ENCODE measurements at places on chromosomes 2 and 18. TPM values are rescaled to one million over a fixed set of nuclear protein-coding genes. Genes with fewer than 3 reads are reported as not detected.

Gene GALR1
- 0.71 TPM for total RNA-seq

Gene PLA2R1
- 3.9 TPM for total RNA-seq

Gene ABHD1
- not detected for total RNA-seq

Gene GDF7
- 0.83 TPM for total RNA-seq

Gene RAB6D
- total RNA-seq, result not detected

Gene UGT1A5
- total RNA-seq, result not detected

Gene C2orf81
- total RNA-seq, result 1.4 TPM

Gene FLACC1
- total RNA-seq, result 1.1 TPM

- no peaks in the 10 kb centered on the region for H3K4me1 ChIP-seq
- DNase-seq, result no peak
- H3K4me3 ChIP-seq, result no peak overlapping the region
- no peaks in the 10 kb centered on the region for H3K27me3 ChIP-seq
These were observed 537.4 kb downstream of the CPS1 start for GRCh38 chr2:211093743-211094303.

DNA sequence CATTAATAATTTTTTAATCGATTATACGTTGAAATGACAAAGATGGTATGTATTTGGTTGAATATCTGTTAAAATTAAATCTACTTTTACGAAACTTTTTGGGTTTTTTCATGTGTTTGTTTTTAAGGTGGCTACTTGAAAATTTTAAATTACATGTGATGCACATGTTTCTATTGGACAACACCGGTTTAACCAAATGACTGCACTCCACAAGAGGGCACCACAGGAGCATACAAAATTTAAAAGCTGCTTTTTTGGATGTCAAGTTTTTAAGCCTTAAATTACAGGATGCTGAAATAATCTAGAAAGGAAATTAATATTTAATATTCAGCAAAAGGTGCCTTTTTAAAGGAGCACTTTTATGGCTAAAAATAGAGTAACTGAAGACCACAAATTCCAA is 98.7 kb downstream of the ACVR1 start:
- H3K27ac ChIP-seq, result no peak overlapping the region
- H3K4me3 ChIP-seq, result no peak overlapping the region
- no peak for DNase-seq
- peaks cover 21% of the 10 kb centered on the region for H3K36me3 ChIP-seq
- no peaks in the 10 kb centered on the region for H3K4me1 ChIP-seq

GRCh38 chr2:174771631-174772471 is 7.6 kb upstream of the CHRNA1 start:
- H3K27ac ChIP-seq, result peak overlapping the region; percentile 17
- peak; percentile 87 for DNase-seq
- H3K4me1 ChIP-seq, result peaks cover 20% of the 10 kb centered on the region

DNA sequence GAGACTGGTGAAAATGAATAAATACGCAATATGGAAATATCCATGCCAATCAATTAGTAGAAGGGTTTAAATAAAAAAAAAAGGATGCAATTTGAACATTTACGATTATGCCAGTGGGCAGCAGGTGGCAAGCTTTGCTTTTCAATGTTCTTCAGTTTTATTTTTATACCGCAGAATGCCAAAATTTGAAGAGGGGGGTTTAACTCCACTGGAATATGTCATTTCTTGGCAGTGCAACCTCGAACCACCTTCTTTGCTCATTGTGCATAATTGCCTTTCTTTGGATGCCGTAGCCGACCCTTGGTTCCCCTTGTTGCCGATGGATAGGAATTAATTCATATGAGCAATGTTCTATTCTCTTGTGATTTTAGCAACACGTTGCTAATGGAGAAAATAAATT is 88.0 kb downstream of the LTBP1 start:
- peaks cover 38% of the 10 kb centered on the region for H3K4me1 ChIP-seq
- DNase-seq, result no peak
- no peaks in the 10 kb centered on the region for H3K36me3 ChIP-seq
- peak overlapping the region; percentile 40 for H3K4me3 ChIP-seq

DNA sequence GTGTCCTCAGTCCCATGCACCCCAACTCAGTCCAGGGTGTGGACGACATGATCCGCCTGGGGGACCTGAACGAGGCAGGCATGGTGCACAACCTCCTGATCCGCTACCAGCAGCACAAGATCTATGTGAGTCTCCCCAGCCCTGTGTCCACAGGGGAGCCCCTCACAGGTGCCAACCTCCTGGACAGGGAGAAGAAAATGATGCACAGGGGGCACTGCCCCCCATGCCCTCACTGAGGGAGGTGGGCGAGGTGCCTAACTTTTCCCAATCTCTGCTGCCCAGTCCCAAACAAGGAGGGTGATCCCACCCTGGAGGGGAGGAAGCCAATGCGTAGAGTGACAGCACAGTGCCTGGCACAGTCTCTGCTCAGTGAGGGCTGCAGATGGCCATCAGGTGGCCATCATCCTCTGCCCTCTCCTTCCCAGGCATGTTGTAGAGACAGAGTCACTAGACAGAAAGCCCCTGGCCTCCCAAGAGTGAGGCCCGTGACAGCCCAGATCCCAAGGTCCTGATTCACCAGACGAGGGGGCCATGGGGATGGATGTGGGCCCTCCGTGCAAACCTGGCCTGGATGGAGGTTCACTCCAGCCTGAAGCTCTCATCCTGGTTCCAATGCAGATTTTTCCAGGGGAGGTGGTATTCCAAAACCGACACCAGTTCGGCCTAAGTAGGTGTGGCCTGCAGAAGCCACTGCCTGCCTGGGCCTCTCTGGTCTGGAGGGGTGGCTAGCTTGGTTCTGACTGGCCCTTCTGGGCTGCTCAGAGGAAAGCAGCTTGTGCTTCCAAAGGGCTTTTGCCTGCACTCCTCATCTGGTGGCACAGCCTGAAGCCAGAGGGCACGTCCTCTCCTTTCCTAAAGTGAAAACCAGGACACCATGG is 30.0 kb downstream of the MYO7B start:
- H3K4me1 ChIP-seq, result no peaks in the 10 kb centered on the region
- H3K27me3 ChIP-seq, result no peaks in the 10 kb centered on the region
- H3K27ac ChIP-seq, result no peak overlapping the region
- no peaks in the 10 kb centered on the region for H3K36me3 ChIP-seq
- H3K4me3 ChIP-seq, result no peak overlapping the region

GRCh38 chr18:26783170-26783569 is 82.3 kb downstream of the AQP4 start:
- no peaks in the 10 kb centered on the region for H3K4me1 ChIP-seq
- no peaks in the 10 kb centered on the region for H3K36me3 ChIP-seq
- H3K4me3 ChIP-seq, result no peak overlapping the region

DNA sequence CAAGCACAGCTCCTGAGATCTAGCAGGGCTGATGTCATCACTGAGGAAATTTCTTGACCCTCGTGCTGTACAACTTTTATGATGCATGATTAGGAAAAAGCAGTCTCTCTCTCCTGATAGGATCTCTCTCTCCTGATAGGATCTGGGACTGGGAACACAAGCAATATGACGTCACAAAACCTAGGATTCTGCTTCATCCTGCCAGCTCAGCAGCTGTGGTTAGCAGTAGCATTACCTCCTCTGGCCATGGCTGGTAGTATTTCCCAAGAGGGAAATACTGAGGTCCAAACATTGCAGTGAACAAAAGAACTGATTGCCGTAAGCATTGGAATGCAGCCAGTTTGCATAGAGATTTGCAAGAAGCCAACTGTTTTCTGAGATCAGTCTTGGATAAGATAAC is 521.2 kb upstream of the POU3F3 start:
- no peak overlapping the region for H3K27ac ChIP-seq
- H3K4me1 ChIP-seq, result no peaks in the 10 kb centered on the region
- no peak overlapping the region for H3K4me3 ChIP-seq
- DNase-seq, result no peak

- peaks cover 10% of the 10 kb centered on the region for H3K4me1 ChIP-seq
- no peak for DNase-seq
- H3K36me3 ChIP-seq, result no peaks in the 10 kb centered on the region
- no peaks in the 10 kb centered on the region for H3K27me3 ChIP-seq
- H3K4me3 ChIP-seq, result no peak overlapping the region
- no peak overlapping the region for H3K27ac ChIP-seq
These were observed 21.6 kb downstream of the METAP1D start for GRCh38 chr2:172021074-172021931.

- H3K27ac ChIP-seq, result no peak overlapping the region
- no peak for DNase-seq
- H3K36me3 ChIP-seq, result no peaks in the 10 kb centered on the region
- H3K4me3 ChIP-seq, result no peak overlapping the region
- H3K27me3 ChIP-seq, result no peaks in the 10 kb centered on the region
These were observed 359.2 kb downstream of the TGIF1 start for GRCh38 chr18:3808985-3809780.

GRCh38 chr2:44769349-44770011 is 172.0 kb upstream of the SIX3 start:
- H3K4me1 ChIP-seq, result no peaks in the 10 kb centered on the region
- no peaks in the 10 kb centered on the region for H3K27me3 ChIP-seq
- no peak overlapping the region for H3K4me3 ChIP-seq
- H3K27ac ChIP-seq, result no peak overlapping the region
- no peak for DNase-seq

- H3K4me3 ChIP-seq, result no peak overlapping the region
- H3K4me1 ChIP-seq, result no peaks in the 10 kb centered on the region
- H3K27ac ChIP-seq, result no peak overlapping the region
- no peak for DNase-seq
These were observed 135.2 kb downstream of the BARD1 start for GRCh38 chr2:214674278-214674677.

DNA sequence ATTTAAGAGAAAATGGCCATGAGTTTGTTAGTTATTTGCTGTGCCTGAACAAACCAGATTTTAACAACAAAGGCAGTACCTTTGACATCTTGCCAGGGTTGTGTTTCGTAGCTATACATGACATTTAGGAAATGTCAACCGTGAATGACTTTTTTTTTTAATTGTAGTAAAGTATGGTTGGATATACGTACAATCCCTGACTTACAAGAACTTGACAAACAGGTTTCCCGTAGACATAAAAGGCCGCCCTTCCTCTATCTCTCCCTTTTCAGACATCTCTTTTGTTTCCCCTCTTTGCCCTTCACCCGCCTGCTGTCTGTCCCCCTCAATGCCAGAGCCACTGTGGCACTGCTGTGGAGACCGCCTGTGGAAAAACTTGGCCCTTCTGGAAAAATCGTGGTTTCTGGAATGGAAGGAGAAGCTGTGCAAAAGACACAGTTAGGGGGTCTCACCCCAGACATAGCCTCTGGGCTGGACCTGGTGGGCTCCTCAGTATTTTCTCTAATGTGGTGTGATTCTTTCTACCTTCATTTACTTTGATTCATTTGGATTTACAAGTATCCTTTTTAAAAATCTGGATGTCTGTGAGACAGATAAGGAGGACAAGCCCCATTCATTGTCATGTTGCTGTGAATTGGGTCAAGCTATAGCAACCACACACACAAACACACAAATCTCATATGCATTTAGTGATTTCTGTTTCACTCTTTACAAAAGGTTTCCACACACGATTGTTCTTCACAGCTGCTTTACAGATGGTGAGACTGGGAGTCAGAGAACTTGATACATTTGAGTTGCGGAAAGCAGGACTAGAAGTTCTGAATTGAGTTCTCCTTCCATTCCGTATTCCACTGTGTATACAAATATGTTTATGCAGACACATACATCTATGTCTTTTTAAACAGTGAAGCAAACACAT is 48.6 kb downstream of the SPATS2L start:
- H3K27me3 ChIP-seq, result no peaks in the 10 kb centered on the region
- H3K36me3 ChIP-seq, result no peaks in the 10 kb centered on the region
- no peak overlapping the region for H3K4me3 ChIP-seq
- no peaks in the 10 kb centered on the region for H3K4me1 ChIP-seq
- H3K27ac ChIP-seq, result no peak overlapping the region

GRCh38 chr2:23524261-23524706 is 139.3 kb downstream of the KLHL29 start:
- H3K4me3 ChIP-seq, result no peak overlapping the region
- peak; percentile 84 for DNase-seq
- no peaks in the 10 kb centered on the region for H3K27me3 ChIP-seq
- H3K27ac ChIP-seq, result peak overlapping the region; percentile 93
- peaks cover 63% of the 10 kb centered on the region for H3K4me1 ChIP-seq

GRCh38 chr2:26449278-26450030 is 28.5 kb downstream of the OTOF start:
- DNase-seq, result peak; percentile 43
- H3K4me3 ChIP-seq, result no peak overlapping the region
- no peaks in the 10 kb centered on the region for H3K4me1 ChIP-seq
- no peaks in the 10 kb centered on the region for H3K36me3 ChIP-seq

GRCh38 chr2:203900253-203900652 is 32.7 kb downstream of the CTLA4 start:
- no peak for DNase-seq
- no peaks in the 10 kb centered on the region for H3K36me3 ChIP-seq
- H3K27ac ChIP-seq, result peak overlapping the region; percentile 75
- H3K4me1 ChIP-seq, result peaks cover 44% of the 10 kb centered on the region
- H3K27me3 ChIP-seq, result no peaks in the 10 kb centered on the region
- H3K4me3 ChIP-seq, result no peak overlapping the region

DNA sequence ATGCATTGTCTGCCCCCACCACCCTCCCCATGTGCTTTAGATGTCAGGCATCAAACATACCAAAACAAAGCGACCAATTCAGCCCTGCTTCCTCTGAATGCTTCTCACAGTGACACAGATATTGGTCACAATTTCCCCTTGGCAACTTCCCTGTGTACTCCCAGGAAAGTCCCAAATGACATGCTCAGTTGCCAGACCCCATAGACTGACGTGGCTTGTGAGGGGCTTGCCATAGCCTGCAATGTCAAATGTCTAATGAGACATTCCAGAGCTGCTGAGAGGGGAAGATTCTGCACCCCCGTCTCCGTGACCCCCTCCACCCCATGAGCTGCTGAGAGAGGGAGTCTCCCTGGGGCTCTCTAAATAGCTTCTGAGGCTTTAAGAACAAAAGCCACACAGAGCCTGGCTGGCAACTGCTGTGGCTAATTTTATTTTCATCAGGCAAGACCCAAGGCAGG is 47.3 kb downstream of the RFTN2 start:
- no peaks in the 10 kb centered on the region for H3K36me3 ChIP-seq
- no peak overlapping the region for H3K4me3 ChIP-seq
- no peaks in the 10 kb centered on the region for H3K27me3 ChIP-seq
- DNase-seq, result peak; percentile 68
- peak overlapping the region; percentile 24 for H3K27ac ChIP-seq

DNA sequence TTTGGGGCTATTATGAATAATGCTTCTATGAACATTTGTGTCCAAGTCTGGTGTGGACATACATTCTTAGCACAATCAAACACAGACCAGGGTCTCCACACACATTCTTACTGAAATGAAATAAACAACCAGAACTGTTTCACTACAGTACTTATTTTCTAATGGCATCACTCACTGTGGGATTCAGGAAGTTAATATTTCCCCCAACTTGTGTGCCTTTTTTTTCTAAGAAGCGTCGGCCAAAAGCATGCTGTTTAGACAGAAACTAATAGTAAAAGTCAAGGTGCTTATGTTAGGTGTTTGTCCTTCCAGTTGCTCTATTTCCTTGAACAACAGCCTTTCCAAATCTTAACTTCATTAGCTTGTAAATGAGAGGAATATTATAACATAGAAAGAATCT is 117.6 kb downstream of the DOCK10 start:
- no peaks in the 10 kb centered on the region for H3K27me3 ChIP-seq
- H3K4me1 ChIP-seq, result no peaks in the 10 kb centered on the region
- DNase-seq, result no peak
- H3K27ac ChIP-seq, result no peak overlapping the region
- H3K36me3 ChIP-seq, result no peaks in the 10 kb centered on the region
- H3K4me3 ChIP-seq, result no peak overlapping the region

GRCh38 chr2:85852937-85853498 is 35.8 kb downstream of the ST3GAL5 start:
- peaks cover 12% of the 10 kb centered on the region for H3K4me1 ChIP-seq
- no peak overlapping the region for H3K4me3 ChIP-seq
- peak overlapping the region; percentile 16 for H3K27ac ChIP-seq
- H3K27me3 ChIP-seq, result no peaks in the 10 kb centered on the region

GRCh38 chr2:190283783-190284182 is 35.8 kb downstream of the HIBCH start:
- no peaks in the 10 kb centered on the region for H3K36me3 ChIP-seq
- DNase-seq, result no peak
- H3K4me1 ChIP-seq, result no peaks in the 10 kb centered on the region
- H3K27me3 ChIP-seq, result no peaks in the 10 kb centered on the region
